ENCODE measurements at places on chromosomes 2 and 18.

GRCh38 chr2:176385219-176385759 is 116.0 kb downstream of the MTX2 start:
- DNase-seq, result no peak

DNA sequence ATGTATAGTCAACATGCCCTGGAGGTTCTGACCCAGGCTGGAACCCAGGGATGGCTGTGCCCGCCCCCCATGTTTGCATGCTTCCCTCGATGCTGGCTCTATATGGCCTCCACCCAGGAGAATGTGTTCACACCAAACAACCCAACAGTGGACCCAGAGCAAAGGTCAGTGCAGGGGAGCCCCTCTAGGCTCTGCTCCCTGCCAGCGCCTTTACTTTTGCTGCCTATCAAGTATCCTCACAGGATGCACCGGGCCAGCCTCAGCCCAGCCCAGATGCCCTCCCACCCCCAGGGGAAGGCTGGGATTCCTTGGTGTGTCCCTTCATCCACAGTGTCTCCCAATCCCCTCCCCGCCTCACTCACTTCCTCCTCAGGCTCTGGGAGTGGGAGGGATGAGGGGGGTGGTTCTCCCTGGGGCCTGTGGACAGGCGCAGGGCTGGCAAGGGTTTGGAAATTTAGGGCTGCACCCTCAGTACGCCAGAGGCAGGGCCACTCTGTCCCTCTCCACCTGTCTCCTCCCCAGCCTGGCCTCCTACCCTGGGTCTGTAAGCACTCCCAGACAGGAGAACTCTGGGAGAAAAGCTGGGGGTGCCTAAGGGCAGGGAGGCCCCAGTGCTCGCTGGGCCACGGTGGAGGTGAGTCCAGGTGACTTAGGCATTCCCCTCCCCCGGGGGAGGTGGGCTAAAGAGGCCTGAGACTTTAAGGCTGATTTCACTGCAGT is 2.3 kb downstream of the ATP6V1B1 start:
- no peak for DNase-seq

GRCh38 chr18:10049747-10050146 is 135.9 kb downstream of the VAPA start:
- no peak for DNase-seq

GRCh38 chr18:61605376-61606067 is 272.3 kb downstream of the CDH20 start:
- no peak for DNase-seq

DNA sequence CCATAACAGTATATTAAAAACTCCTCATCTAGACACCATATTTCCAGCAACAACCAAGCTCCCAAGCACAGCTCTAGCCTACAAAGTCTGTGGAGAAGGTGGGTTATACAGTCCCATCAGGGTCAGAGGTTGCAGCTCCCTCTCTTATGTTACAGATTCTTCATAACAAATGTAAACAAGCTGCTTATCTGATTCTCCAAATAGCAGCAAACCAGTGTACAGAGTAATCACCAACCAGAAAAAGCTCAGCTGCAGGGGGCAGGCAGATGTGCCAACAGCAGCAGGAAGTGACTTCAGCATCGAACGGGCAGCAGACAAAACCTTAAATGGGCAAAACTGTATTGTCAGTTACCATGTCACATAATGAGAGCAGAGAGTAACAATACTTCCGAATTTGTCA is 52.9 kb upstream of the NABP1 start:
- no peak for DNase-seq

GRCh38 chr2:181846399-181847197 is 44.9 kb upstream of the ITPRID2 start:
- DNase-seq, result no peak

DNA sequence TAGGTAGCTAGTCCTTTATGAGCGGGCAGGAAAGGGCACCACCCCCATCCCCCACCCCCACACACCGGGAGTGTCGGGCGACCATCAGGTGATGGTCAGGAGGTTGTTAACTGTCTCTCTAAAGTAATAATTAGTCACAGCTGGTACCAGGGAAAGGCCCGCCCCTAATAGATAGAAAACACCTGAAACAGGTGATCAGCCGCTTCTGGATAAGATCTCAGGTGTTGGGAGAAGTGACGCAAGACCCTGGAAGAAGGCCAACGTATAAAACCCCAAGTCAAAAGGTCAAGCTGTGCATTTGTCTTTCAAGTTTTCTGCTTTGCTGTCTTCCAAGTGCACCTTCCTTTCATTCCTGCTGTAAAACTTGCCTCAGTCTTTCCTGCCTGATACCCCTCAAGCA is 59.6 kb upstream of the LINC00305 start:
- no peak for DNase-seq

GRCh38 chr2:136373841-136374240 is 255.9 kb upstream of the CXCR4 start:
- no peak for DNase-seq

DNA sequence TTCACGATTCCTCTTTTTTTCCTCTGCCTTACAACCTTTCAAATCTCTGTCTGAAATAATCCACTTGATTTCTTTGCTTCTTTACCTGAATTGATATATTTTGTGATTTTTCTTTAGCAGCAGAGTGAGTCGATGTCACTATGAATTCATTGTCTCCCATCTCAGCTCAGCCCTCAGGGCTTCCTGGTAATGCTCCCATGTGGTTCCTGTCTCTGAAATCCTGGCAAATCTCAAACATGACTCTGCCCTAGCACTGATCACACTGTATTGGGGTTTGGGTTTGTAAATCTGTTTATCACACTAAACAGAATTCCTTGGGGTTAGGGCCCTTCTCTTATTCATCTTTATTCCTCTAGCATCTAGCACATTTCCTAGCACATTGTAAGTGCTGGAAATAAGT is 43.0 kb upstream of the MSTN start:
- DNase-seq, result no peak

DNA sequence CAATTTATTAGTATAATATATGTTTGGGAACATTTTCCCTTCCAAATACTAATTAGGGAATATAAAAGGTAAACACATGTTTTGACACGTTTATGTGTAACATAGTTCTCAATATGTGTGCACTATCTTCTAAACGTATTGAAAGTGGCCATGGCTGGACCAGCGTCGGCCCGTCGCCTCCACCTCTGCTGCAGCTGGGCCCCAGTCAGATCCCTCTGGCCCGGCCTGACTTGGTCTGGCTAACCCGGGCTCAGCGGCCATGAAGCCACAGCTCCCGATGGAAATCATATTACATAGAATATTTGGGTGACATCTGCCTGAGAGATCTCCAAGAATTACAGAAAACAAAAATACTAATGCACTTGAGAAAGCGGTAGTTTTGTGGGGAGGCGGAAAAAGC is 474.4 kb upstream of the CDH2 start:
- DNase-seq, result no peak

DNA sequence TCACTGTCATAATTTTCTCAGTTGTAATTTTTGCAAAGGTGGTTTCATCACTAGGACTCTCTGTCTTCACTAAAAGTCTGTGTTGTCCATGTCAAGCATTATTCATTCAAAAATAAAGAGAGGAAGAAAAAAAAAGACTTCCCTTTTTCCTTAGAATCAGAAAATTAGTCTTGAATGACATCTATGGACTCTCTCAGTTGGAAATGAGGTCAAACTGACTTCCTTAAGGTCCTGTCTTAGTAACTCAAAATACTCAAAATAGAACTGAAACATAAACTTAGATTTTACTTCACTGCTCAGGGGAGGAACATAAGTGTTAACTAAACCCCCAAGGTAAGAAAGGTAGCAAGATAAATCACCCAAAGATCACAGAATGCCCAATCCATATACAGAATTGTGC is 2.2 kb upstream of the ZNF407 start:
- DNase-seq, result no peak

- no peak for DNase-seq
Observed at GRCh38 chr2:99638791-99639190, 149.0 kb upstream of the REV1 start.

DNA sequence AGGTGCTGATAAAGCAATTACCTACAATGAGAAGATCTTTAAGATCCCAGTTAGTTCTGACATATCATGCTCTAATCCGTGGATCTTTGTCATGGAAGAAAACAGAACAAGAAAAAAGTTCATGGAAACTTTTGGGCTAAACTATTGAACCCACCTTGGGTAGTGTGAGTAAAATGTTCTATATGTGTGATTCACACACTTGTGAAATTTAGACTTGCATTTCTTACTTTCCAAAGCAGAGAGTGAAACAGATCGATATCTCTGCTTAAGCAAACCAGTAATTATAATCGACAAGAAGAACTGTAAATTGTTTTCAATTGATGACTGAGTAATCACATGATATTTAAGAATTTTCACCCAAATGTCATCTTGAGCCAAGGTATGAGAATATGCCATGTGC is 214.2 kb downstream of the HRH4 start:
- DNase-seq, result no peak

GRCh38 chr2:66805968-66806367 is 371.0 kb downstream of the MEIS1 start:
- no peak for DNase-seq

DNA sequence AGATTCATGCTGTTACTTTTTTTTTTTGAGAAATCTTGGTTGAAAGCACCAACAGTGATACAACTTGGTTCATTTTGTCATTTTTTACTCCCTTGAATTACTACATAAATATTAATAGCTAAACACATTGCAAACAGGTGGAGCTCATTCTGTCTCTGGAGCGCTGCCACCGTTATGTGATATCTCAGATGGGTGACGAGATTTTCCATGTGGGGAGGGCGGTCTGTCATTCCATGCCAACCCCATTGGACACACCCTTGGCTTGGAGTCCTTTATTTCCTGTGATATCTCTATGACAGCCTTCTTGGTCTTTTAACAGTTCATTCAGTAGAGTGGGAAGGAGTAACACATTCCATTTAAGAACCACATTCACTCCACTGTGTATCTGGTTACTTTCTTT is 794.8 kb downstream of the SATB2 start:
- DNase-seq, result no peak

DNA sequence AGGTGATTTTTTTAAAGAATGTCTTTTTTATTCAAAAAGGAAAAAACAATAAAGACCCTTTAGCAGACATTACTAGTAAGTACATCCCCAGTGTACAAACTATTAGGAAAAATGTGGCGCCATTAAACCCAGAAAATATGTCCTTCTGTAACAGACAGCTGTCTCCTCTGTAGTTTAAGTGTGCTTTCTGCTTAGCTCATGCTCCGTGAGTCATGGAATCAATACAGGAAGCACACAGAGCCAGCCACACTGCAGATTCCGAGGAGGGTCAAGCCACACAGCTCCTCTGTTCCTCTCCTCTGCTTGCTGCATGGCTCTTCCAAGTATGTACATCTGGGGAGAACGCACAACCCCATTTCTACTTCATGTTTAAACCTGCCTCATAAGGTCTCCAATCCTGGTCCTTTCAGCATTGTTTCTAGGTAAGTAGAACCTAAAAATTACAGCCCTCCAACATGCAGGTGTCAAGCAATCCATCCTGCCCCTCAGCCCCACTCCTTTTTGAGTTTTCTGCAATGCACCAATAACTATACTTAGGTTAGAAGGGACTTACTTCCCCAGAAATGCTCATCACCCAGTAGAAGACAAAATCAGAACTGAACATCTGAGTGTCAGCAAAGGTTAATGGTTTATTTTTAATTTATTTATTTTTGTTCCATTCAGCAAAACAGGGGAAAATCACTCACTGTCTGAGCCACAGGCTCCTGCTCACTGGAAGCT is 37.5 kb downstream of the ACVR1 start:
- peak; percentile 40 for DNase-seq

GRCh38 chr2:16777123-16777870 is 111.7 kb upstream of the CYRIA start:
- DNase-seq, result no peak

Measured in neural progenitor cell (in vitro differentiated cells).